ENCODE measurements at places on chromosomes 3 and 15. TPM values are rescaled to one million over a fixed set of nuclear protein-coding genes. Genes with fewer than 3 reads are reported as not detected.

DNA sequence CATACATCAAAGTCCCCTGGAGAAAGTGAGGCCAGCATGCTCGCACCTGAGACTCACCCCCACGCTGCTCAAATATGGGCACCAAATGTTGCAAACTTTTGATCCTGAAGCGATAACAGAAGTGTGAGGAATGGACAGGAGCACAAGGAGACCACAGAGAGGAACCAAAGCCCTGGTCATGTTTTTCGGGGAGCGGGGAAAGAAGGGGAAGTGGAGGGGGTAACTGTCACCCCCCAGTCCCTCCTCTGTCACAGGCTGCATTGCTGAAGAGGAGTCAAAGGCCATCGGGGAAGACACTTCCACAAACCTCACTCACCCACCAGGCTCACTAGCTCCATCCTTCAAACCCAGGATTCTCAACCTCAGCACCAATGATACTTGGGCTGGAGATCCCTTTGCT is 182.4 kb downstream of the UACA start:
- no peak overlapping the region for H3K4me3 ChIP-seq
- no peak for DNase-seq
- peaks cover 8% of the 10 kb centered on the region for H3K4me1 ChIP-seq
- no peaks in the 10 kb centered on the region for H3K36me3 ChIP-seq
- peaks cover 20% of the 10 kb centered on the region for H3K27me3 ChIP-seq

DNA sequence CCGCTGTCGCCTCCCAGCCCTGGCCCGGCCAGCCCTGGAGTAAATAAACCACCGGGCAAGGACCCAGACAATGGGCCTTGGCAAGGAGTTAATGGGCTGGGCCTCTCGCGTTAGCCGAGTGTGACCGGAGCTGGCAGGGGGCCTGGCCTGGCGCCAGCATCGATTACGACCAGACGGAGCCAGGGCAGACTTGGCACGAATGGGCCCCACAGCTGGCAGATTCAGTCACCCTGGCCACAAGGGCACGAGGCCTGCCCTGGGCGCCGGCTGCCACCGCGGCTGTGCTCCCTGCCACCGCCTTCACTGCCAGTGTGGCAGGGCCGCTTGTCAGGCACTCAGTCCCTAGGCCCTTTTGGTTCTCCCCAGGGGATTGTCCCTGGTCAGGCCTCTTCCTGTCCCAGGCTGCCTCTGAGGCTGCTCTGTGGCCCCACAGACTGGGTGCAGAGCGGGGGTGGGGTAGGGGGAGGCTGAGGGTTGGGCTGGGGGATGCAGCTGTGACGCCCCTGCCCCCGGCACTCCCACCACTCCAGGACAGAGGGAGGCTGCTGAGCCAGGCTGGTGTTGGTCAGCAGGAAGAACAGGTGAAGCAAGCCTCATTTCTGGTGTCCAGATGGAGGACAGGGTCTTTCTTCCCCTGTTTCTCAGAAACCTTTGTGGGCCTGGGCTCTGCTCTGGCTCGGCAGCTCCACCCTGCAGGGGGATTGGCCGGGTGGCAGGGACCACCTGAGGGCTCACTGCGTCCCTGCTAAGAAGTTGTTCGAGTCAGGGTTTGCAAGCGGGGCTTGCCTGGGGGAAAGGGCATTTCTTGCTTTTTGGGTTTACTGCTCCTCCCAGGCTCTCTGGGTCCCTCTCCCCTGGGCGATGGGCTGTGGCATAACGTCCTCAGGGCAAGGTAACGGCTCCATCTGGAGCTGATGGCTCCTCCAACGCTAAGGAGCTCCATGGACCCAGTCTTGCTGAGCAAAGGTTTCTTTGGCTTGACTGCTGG is 30.5 kb upstream of the SRP14 start:
- peaks cover 4% of the 10 kb centered on the region for H3K4me1 ChIP-seq
- peak overlapping the region; percentile 89 for H3K27ac ChIP-seq
- H3K4me3 ChIP-seq: no peak overlapping the region
- no peaks in the 10 kb centered on the region for H3K36me3 ChIP-seq

DNA sequence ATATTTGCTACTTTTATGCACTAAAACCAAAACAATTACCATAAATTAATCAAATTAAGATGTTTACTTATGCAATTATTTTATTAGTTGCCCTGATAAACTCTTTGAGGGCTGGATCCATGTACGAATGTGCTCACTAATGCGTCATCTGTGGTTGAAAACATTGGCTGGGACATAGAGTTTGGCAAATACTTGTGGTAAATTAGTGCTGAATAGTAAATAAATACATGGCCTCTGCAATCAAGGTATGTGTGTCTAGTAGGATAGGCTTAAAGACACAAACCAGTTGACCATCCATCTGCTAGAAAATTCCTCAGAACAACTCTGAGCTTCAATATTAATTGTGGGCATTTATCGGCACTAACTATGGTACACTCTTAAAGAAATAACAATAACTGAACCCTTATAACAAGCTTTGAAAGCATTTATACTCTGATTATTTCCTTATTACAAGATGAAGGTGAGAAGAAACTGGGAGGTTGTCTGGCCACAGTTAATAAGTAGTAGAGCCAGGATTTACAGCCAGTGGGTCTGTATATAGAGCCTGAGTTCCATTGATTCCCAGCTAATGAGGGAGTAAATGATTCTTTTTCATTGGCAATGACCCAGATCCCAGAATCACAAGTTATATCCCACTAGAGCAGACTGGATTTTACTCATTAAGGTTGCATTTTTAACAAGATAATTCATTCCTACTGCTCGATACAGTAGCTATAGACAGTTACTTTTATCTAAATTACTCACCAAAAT is 169.5 kb upstream of the CNTN6 start:
- DNase-seq: no peak
- no peaks in the 10 kb centered on the region for H3K4me1 ChIP-seq
- no peaks in the 10 kb centered on the region for H3K36me3 ChIP-seq
- no peak overlapping the region for H3K27ac ChIP-seq
- H3K27me3 ChIP-seq: no peaks in the 10 kb centered on the region

Gene RFT1
- total RNA-seq: 22.0 TPM

Gene NOX5
- not detected for total RNA-seq

Gene PCLAF
- total RNA-seq: 33.7 TPM

Gene EIF4E3
- 11.9 TPM for total RNA-seq

All from progenitor cell of endocrine pancreas (in vitro differentiated cells).